ENCODE measurements at places on chromosomes 5 and 9. TPM values are rescaled to one million over a fixed set of nuclear protein-coding genes. Genes with fewer than 3 reads are reported as not detected.

DNA sequence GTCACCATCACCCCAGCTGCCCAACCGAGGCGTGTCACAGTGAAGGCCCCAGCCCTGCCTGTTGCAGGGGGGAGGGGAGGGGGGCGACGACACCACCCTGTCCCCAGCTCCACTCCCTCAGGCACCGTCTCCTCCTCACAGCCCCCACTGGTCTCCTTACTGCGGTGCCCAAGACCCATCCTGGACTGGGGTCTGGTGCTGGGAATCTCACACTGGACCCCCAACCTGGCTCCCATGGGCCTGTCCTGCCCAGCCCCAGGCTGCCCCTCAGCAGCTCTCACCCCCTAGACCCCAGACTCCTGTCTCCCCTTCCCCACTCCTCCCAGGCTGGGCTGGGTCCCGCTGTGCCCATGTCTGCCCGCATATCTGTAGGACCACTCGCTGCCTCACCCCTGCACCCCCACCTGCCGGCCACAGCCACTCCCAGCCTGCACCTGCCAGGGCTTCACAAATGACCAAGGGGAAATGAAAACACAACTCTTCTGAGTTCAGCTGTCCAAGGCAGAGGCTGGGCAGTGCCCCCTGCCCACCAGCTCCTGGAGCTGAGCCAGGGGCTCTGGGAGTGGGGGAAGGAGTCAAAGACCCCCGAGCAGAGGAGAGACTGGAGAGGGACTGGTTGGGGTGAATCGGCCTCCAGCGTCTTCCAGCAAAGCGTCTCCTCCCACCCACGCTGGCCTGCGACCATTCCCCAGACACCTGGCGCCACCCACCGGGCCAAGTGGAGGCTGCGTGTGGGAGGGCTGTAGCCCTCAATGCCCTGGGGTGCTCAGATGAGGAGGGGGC, 32.6 kb upstream of the EGFL7 start:
- peak; percentile 78 for DNase-seq

GRCh38 chr5:149062371-149063016, 368 bp downstream of the SH3TC2 start:
- no peak for DNase-seq

GRCh38 chr5:69378376-69378775, 8.8 kb downstream of the RAD17 start:
- DNase-seq, result no peak

DNA sequence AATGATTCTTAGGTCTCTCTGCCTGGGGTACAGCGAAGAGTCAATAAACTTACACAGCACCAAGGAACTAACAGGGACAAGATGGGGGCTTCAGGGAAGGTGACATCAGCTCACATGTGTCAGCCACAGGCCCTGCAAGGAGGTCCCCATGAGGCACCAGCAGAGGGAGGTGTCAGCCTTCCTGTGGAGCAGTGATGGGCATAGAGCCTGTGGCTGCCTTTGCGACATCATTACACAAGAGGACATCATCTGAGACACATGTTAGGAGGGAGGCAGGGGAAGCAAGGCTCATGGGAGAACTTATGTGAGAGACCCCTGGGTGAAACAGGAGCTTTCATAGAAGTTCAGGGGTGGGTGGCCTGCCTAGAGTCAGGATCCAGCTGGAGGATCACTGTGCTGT, 389.6 kb downstream of the SEMA5A start:
- no peak for DNase-seq

DNA sequence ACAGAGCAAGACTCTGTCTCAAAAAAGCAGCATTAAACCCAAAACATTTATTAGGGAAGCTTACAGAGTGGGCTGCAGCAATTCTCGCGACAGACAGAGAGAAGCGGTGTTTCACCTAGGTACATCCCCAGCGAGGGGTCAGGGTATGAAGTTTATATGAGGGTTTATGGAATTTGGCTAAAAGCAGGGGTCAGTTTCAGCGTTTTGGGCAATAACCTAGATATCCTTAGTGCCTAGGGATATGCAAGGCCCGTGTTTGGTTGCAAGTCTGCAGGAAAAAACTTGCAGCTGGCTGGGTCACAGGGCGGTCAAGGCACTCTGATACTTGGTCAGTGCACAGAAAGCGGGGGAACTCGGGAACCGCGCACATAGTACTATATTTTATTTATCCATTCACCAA, 649 bp upstream of the GLE1 start:
- no peak for DNase-seq

DNA sequence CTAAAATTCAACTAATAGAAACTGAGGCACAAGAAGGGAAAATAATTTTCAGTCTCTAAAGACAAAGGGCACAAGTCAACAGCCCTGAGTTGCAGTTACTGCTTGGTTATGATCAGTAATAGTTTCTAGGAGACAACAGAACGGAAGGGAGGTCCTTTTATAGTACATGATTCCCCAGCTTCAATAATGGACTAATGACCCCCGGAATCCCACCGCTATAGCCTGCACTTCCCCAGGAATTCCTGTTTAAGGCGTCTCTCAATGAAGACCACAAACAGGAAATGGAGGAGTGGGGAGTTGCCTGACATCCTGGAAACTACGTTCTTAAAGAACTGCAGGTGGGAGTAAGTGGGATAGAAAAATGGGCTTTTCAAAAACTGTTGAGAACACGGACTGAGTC, 60.6 kb downstream of the DIAPH1 start:
- DNase-seq, result no peak

DNA sequence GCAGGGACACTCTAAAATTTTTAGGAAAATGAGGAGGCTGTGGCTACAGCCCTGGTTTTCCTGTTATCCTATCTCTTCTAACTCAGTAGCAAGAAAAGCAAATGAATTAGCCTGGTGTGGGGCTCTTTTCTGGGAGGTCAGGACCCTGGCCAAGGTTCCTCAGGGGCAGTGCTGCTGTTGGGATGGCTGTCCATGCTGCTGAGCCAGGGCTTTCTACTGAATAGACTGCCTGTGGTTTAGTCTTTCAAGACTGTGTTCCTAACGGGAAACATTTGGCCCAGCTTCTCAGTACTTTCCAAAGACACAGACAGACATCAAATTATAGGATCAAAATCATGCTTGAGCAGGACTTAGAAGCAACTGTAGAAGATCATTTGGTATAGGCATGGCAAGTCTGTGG, 18.1 kb downstream of the TNC start:
- DNase-seq, result no peak

- no peak for DNase-seq
Measured at GRCh38 chr5:131863700-131864099, 66.9 kb upstream of the FNIP1 start.

- peak; percentile 28 for DNase-seq
Measured at GRCh38 chr5:134083517-134083916, 31.0 kb upstream of the TCF7 start.

Gene SLC4A9
- 0.17 TPM for total RNA-seq

- DNase-seq, result peak; percentile 90
Measured at GRCh38 chr9:130042885-130043653, at the start of gene FNBP1. Gene FNBP1 (minus strand): TSS chr9:130043189. CDS start chr9:130042975, 214 bp downstream.

Gene FLT4
- total RNA-seq, result 13.2 TPM

DNA sequence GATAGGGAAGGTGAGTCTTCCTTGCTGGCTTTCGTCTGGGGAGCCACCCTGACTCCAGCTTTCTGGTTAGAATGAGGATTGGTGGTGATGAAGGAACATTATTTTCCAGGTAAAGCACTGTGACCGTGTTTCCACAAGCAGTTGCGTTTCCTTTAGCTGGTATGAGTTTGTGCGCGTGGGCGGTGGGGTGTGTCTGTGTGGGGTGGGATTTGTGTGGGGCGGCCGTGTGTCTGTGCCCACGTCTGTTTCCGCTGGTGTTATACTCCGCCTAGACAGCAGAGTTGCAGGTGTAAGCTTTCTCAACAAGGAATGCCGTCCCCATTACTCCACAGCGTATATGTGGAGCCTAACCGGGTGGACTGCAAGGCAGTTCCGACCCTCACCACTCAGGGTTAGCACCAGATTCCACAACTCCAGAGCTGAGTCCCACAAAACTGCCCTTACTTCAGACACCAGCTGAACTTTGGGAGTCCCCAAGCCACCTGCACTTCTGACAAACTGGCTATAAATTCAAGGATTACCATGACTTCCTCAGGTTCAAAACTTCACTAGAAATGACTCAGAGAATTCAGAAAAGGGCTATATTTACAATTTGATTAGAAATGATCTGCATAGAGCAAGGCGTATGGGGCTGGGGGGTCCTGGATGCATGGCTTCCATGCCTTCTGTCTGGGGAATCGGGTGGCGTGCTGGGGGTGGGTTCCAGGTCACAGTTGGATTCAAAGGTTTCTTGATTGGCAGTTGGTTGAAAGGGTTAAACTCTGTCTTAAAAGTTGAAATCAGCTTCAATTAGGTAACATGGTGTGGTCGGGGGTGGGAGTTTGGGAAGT, 29.8 kb downstream of the PROP1 start:
- DNase-seq, result no peak

- no peak for DNase-seq
Measured at GRCh38 chr5:115831163-115831768, 10.1 kb downstream of the ATG12 start.

Gene SECISBP2
- 56.4 TPM for total RNA-seq

- DNase-seq, result no peak
Measured at GRCh38 chr9:125633116-125633745, 73.8 kb downstream of the MAPKAP1 start.

DNA sequence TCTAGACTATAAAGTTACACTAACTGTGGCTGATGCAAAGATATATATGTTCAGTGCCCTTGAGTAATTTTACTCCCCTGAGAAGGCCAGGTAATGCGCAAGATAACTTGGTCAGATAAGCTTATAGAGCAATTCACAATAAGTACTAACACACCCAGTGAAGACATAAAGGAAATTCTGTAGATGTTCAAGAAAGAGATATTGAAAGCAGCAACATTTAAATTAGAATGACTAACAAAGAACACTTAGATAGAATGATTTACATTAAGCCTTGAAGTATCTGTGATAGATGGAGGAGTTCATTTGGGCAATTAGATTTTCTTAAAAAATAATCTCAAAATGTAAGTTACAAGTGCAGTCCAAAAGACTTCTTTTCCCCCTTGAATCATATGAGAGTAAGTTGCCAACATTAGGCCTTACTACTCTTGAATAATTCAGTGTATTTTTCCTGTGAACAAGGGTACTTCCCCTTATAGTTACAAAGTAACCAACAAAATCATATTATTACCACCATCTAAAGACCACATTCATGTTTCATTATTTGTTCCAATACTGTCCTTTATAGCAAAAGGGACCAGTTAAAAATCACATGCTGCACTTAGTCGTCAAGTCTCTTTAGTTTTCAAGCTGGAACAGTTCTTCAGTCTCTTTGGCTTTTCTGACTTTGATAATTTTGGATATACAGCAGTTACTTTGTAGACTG, 44.4 kb upstream of the ELOVL7 start:
- no peak for DNase-seq

- DNase-seq, result no peak
Measured at GRCh38 chr5:127988146-127988760, 95.3 kb upstream of the SLC12A2 start.

GRCh38 chr9:86126998-86127972, 27.9 kb upstream of the GOLM1 start:
- no peak for DNase-seq
